ENCODE measurements at places on chromosomes 7 and 10.

- no peak for DNase-seq
Observed at GRCh38 chr7:80643336-80643915, 5.0 kb downstream of the CD36 start.

DNA sequence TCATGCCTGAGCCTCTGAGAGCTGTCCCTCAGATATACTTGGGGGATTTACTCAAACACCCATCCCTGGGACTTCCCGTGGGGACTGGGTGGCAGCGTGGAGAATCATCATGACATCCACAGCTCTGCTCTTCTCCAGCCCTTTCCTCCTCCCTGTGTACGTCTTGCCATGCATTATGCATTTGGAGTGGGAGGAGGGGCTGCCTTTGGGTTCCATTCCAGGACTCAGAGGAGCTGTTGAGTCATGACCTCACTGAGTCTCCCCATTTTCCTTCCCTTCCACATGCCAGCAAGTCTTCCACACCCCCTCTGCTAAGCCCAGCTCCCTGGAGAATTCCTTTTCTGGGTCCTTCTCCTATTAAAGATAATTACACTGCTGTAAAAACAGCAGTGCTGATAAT is 480.7 kb downstream of the SORCS3 start:
- DNase-seq, result no peak

GRCh38 chr7:131010029-131010716 is 276.2 kb upstream of the KLF14 start:
- no peak for DNase-seq

DNA sequence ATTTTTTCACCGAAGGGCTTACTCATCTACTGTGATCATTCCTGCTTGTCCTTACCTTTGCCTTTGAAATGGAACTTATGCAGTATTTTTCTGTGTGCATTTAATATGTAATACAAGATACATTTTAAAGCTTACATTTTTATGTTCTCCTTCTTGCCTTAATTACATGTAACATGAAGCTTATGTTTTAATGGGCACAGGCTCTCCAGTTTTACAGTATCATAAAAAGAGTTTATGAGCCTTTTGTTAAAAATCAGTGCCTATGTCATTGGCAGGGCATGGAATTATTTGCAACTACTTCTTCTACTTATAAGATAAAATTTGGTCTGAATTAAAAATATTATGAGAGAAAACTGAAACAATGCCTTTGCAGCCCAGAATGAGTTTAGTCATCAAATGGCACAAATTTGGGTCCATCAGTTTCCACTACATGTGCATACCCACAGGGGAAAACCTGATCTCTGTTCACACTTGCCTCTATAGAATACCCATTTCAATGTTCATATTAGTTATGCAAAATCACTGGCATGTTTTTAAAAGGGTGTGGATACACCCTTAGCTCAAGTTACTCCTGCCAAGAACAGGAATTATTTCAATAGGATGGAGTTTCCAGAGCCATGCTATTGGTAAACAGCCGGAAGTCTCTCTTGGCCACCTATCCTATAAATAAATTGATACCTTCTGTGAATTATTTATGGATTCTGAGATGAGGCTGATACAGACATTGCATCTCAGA is 27.9 kb upstream of the WNT16 start:
- no peak for DNase-seq

DNA sequence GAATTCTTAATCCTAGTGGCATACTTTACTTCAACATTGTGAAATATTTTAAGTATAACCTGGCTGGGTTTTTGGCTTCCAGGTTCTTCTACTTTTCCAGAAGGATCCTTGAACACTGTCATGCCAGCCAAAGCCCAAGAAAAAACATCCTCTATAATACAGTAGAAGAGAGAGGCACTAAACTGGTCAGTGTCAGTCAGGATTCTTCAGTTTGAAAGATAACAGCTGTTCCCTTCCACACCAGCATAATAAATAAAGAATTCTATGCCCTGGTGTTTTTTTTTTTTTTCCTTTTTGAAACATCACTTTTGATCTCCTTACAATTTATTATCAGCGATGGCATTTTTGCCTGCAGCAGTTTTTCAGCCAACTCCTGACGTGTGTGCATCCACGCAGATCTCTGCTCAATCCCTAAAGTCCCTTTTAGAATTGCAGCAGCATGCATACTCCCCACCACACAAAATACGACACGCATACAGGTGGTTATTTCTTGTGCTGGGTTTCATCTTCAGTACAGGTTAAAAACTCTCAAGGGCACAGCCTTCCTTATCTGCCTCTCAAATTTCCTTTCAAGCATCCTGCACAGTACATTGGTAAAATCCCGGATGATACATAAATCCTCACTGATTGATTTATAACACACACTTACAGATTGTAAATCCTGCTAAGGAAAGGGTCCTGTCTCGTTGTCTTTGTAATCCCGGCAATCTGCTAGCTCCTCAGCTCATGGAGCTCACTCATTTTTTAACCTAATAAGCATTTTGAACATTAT is 100.2 kb downstream of the TPK1 start:
- no peak for DNase-seq

DNA sequence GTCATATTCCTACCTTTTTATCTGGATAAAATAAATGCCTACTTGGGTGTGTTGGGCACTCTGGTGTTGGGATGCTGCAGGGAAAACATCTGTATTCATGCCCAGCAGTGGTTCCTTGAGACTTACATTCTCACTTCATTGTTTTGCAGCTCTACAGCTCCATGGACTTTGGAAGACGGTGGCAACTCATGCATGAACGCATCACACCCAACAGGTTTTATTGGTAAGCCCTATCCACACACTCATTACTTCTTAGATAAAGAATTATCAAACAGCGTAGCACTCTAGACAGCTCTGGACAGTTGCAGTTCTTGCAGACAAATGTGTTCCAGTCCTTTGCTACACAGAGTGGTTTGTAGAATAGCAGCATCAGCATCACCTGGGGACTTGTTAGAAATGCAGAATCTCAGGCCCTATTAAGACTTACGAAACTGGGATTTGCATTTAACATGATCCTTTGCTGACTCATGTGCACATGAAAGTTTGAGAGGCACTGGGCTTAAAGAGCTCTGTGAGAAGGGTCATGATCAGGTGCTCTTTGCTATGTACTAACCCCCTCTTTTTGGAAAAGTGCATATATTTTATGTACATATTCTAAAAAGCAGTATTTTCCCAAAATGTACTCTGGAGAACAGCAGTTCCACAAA is 401.9 kb downstream of the SORCS3 start:
- DNase-seq, result no peak

GRCh38 chr10:100998183-100998990 is 1.2 kb upstream of the LZTS2 start:
- DNase-seq, result peak; percentile 72

GRCh38 chr10:89327803-89328441 is at the start of gene IFIT3:
Gene IFIT3, plus strand, starts transcription at chr10:89327997. Its CDS starts 77 bp downstream, at chr10:89328074.
- no peak for DNase-seq

GRCh38 chr7:108127461-108127860 is 2.7 kb downstream of the LAMB4 start:
- no peak for DNase-seq

DNA sequence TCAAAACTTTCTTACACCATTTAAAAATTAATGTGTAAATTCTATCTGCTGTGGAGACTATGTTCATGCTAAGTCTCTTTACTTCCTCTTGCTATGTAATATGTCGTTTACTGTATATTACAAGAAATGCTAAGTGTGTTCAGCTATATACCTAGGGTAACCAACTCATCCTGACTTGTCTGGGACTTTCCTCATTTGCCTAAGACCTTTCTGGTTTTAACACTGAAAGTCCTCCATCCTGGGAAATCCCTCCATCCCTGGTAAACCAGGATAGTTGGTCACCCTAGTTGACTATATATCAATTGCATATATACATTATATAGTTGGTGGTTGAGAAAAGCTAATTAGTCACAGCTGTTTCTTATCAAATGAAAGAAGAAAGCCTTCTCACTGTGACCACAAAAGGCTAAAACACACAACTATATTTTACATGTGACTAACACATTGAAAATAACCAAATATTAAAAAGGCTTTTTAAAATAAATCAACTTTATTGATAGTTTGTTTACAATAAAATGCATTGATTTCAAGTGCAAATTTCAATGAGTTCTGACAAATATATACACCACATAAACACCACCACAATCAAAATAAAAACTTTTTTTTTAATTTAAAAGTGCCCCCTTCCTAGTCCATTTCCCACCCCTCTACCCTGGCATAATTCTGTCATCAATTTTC is 167.7 kb upstream of the INHBA start:
- no peak for DNase-seq

GRCh38 chr7:55928006-55928767 is 23.5 kb upstream of the MRPS17 start:
- DNase-seq, result no peak

DNA sequence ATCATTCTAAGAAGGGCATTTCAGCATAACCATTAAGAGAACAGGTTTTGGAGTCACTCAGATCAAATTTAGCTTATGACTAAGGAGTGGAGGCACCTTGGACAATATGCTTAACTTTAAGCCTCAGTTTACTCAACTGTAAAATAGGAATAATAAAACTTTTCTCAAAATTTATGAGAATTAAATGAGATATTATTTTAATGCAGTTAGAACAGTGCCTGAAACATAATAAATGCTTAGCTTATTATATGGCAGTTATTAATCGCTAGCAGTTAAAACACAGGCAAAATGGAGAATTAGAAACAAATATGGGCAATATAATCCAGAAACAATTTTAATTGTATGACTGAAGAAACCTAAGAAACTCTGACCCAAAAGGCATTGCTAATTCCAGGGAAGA is 2.9 kb upstream of the AUTS2 start:
- DNase-seq, result no peak

GRCh38 chr7:43906331-43907010 is at the start of gene URGCP:
Gene URGCP, minus strand, starts transcription at chr7:43906596. Its CDS starts 21 bp downstream, at chr7:43906575.
- DNase-seq, result peak; percentile 18

GRCh38 chr7:140744005-140744404 is 47.5 kb downstream of the NDUFB2 start:
- no peak for DNase-seq

GRCh38 chr10:62373995-62374861 is at the start of gene ZNF365:
Gene ZNF365, plus strand, starts transcription at chr10:62374369. Its CDS starts 1,825 bp downstream, at chr10:62376194.
- DNase-seq, result peak; percentile 5

DNA sequence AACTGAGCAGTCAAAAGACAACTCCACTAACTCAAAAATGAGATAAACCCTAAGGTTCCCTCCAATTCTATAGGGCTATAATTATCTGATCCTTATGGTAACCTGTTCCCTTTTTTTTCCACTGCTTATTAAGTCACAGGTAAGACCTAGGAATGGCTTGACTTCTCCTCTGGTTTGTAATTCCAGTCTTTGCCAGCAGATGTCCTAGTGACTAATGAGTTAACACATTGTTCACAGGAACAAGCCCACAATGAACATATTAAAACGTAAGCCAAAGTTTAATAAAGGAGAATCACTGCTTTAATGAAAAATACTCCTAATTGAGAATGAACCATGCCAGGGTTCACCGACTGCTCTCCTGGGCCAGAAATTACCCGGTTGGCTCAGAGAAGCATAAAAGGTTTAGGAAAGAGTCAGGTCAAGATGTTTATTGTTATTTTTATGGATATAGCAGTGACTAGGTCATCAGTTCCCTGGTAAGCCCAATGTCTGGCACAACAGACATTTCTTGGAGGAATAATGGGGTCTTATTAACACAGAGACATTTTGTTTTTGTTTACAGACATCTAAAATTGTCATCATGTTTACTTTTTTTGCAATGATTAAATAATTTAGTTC is 120.1 kb downstream of the ELAPOR2 start:
- DNase-seq, result peak; percentile 9

DNA sequence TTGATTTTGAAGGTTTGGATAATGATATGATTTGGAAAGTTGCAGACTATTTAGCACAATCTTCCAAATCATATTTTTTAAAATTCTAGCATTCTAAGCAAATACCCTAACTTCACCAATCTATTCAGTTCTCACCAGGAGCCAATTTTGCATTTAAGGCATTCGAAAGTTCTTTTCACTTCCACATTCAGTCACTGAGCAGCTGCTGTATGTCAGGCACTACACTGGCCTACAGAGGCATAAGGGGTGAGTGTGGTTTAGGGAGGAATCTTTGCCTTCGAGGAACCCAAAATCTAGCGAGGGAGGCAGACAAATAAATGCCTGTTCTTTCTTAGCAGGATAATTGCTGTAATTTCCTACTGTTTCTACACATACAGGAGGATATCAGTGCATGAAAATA is 10.7 kb upstream of the UCN3 start:
- no peak for DNase-seq

GRCh38 chr10:1007583-1007982 is 18.1 kb downstream of the IDI2 start:
- no peak for DNase-seq

DNA sequence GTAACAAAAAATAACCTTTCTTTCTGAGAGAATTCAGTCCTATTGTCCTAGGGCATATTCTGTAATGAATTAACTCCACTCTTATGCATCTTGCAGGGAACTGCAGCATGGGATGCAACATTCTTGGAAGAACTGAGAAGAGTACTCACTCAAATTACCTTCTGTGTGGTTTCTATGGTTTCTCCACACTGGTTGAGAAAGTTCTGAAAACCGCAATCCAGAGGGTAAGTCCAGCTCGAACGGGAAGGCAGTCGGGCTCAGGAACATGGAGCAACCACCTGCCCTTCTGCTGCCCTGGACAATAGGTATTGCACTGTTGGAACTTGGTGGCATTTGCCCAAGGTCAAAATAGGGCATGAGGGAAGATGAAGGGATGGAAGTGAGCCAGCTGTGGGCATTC is 59.6 kb upstream of the CDK13 start:
- no peak for DNase-seq

DNA sequence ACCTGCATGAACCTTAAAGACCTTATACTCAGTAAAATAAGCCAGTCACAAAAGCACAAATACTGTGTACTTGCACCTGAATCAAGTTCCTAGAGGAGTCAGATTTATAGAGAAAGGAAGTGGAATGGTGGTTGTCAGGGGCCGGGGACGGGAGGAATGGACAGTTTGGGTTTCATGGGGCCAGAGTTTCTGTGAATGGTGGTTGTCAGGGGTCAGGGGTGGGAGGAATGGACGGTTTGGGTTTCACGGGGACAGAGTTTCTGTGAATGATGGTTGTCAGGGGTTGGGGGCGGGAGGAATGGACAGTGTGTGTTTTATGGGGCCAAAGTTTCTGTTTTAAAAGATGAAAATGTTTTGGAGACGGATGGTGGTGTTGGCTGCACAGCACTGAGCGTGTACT is 260.0 kb upstream of the MKI67 start:
- DNase-seq, result no peak

DNA sequence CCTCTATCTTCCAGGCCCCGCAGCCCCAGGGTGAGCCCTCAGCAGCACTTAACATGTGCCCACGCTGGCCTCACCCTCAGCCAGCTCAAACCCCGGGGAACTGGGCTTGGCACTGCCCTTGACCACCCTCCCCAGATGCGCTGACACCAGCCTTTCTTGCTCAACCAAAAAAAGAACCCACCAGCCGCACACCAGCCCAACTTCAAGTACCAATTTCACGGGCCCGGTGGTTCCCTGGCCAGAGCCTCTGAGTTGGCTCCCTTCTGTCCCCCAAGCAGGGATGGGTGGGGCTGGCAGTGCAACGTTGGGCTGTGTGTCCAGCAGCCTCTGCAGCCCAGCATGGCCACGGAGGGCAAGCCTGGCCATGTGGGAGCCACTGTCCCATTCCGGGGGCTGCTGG is 96.3 kb downstream of the COL13A1 start:
- DNase-seq, result no peak

Measured in NCI-H2171 (cell line).